Neural progenitor cell (in vitro differentiated cells): ENCODE measurements at places on chromosomes 2 and 18. TPM values are rescaled to one million over a fixed set of nuclear protein-coding genes. Genes with fewer than 3 reads are reported as not detected.
A peak's percentile ranks its signal among the peaks of the same experiment; 100 is the strongest.

AOX1 gene
- total RNA-seq: 5.7 and 6.2 TPM in 2 replicates

NOSTRIN gene
- not detected in 2 replicates for total RNA-seq

FEV gene
- total RNA-seq: not detected in 2 replicates

GBX2 gene
- total RNA-seq: 0.46 TPM in 1 of 2 replicates, not detected in the other

DNA sequence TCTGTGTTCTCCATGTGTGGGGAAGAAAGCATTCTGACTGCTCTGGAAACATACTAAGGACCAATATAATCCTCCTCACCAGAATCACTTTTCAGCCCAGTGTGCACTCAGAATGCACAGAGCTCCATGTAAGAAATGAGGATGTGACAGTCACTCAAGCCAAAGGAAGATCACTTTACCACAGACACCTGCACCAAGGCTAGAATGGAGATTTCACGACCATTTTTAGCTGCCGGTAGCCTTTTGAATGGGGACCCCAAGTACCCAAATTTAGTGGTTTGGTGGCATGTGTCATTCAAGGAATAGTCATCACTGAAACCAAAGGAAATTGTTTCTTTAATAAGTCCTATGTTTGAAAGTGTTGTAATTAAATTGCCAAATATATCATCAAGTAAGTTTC is 613.2 kb upstream of the ACVR2A start:
- H3K27me3 ChIP-seq: no peaks in the 10 kb centered on the region
- DNase-seq: no peak
- no peak overlapping the region for H3K27ac ChIP-seq
- H3K4me1 ChIP-seq: no peaks in the 10 kb centered on the region
- no peaks in the 10 kb centered on the region for H3K36me3 ChIP-seq

GRCh38 chr2:85814802-85815550 is 61.2 kb downstream of the ATOH8 start:
- H3K27ac ChIP-seq: no peak overlapping the region
- no peaks in the 10 kb centered on the region for H3K27me3 ChIP-seq
- no peak for DNase-seq
- H3K4me3 ChIP-seq: no peak overlapping the region
- peaks cover 9% of the 10 kb centered on the region for H3K4me1 ChIP-seq

GRCh38 chr2:205056151-205056561 is 510.9 kb downstream of the PARD3B start:
- H3K36me3 ChIP-seq: peaks cover 7% of the 10 kb centered on the region
- no peaks in the 10 kb centered on the region for H3K27me3 ChIP-seq
- DNase-seq: no peak
- H3K4me3 ChIP-seq: no peak overlapping the region
- no peaks in the 10 kb centered on the region for H3K4me1 ChIP-seq

DNA sequence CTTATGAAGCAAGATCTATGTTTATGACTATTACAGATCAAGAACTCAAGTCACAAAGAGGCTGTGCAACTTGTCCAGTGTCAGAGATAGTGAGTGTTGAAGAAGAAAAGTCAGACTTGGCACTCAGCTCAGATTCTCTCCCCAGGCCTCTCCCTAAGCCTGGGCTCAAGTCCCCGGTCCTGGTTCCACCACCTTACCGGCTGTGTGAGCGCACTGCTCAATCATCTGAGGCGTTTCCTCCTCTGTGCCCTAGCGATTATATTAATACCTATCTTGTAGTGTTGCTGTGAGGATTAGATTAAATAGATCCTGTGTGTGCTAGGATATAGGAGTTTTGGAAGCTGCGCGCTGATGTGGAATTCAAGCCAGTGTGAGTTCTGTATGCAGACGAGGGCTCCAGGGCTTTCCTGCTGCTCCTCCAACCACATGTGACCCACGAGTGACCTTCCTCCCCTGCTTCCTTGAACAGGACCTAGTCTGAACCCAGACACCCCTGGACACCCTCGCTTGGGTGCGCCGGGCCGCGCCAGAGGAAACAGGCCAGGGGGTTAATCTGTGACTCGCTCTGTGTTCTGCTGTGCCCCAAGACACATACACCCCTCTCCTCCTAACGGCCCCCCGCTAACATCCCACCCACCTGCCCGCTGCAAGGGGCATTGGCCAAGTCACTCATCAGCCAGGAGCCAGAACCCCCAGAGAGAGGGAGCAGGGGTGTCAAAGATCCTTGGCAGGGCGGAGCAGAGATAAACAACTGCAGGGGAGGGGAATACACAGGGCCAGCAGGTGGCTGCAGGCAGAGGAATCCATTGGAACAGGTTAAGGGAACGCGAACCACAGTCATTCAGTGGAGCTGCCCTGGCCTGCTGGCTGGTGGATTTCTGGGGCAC is 38.3 kb downstream of the TNS1 start:
- H3K27me3 ChIP-seq: no peaks in the 10 kb centered on the region
- H3K27ac ChIP-seq: no peak overlapping the region
- H3K4me3 ChIP-seq: no peak overlapping the region
- H3K36me3 ChIP-seq: no peaks in the 10 kb centered on the region
- peaks cover 11% of the 10 kb centered on the region for H3K4me1 ChIP-seq

- H3K4me1 ChIP-seq: no peaks in the 10 kb centered on the region
- no peak overlapping the region for H3K4me3 ChIP-seq
- H3K27ac ChIP-seq: no peak overlapping the region
- DNase-seq: no peak
- H3K27me3 ChIP-seq: no peaks in the 10 kb centered on the region
Measured at GRCh38 chr2:95267458-95268210, 6.6 kb upstream of the PROM2 start.

DNA sequence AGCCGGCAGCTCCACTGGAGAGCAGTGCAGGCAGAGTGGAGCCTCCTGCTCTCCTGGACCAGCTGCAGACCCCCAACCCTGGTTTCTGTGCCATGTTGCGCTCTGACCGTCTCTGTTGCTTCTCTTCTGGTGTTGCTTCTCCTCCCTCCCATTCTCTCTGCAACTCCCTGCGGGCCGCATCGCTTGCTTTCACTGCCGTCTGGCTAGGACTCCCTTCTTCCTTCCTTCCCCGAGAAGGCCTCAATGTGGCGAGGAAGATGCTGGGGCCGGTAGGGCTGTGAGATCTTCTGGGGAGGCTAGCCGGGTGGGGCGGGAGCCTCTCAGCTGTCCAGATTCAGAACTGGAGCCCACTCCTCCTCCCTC is 6.2 kb downstream of the DNAJB2 start:
- no peaks in the 10 kb centered on the region for H3K27me3 ChIP-seq
- H3K4me1 ChIP-seq: peaks cover 5% of the 10 kb centered on the region
- DNase-seq: no peak
- H3K36me3 ChIP-seq: no peaks in the 10 kb centered on the region

DNA sequence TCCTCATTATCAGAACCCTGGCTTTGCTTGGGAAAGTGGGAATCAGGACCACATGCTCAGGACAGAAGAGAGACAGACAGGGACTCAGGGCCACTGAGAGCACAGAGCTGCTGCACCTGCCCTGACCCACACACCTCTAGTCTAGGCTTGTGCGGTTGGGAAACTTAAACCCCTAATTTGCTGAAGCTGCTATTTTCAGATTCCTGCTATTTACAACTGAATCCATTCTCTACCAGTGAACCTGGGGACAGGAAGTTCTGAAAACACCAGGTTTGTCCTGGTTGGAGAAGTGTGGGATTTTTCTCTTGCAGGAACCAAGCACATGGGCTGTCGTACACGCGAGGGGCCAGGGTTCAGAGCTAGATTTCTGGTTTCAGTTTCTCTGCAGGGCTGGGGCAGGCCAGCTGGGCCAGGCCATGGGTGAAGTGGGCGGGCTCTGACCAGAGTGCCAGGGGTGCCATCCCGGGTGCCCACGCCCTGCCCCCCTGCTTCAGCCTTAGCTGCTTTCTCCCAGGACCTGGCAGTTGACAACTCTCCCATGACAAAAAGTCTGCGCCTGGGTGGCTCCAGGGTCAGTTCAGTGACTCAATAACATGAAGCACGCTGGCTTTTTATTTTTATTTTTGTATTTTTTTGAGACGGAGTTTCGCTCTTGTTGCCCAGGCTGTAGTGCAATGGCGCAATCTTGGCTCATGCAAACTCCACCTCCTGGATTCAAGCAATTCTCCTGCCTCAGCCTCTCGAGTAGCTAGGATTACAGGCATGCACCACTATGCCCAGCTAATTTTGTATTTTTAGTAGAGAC is 51.3 kb upstream of the SLC1A4 start:
- no peak overlapping the region for H3K4me3 ChIP-seq
- no peaks in the 10 kb centered on the region for H3K27me3 ChIP-seq
- H3K27ac ChIP-seq: no peak overlapping the region
- no peaks in the 10 kb centered on the region for H3K36me3 ChIP-seq
- DNase-seq: no peak
- H3K4me1 ChIP-seq: peaks cover under 1% of the 10 kb centered on the region

- no peak overlapping the region for H3K27ac ChIP-seq
- DNase-seq: no peak
- H3K36me3 ChIP-seq: no peaks in the 10 kb centered on the region
- H3K27me3 ChIP-seq: no peaks in the 10 kb centered on the region
Measured at GRCh38 chr2:233141901-233142300, 81.8 kb downstream of the INPP5D start.

DNA sequence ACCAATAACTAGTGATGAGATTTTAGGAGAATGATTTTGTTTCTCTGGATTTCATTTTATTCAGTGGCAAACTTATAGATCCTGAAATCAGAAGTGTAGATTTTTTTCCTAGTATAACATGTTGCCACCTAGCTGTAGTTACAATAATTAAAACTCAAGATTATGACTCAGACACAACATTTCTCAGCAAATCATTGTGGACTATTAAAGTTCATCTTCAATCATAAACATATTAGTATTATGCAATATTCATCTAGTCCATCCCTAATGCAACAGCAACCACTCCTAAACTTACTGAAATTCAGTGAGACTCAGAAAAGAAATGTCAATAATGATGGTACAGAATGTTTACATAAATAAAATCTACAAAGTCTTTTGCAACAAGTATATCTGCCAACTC is 51.3 kb downstream of the USP34 start:
- no peak for DNase-seq
- H3K27me3 ChIP-seq: no peaks in the 10 kb centered on the region
- H3K4me1 ChIP-seq: no peaks in the 10 kb centered on the region
- no peaks in the 10 kb centered on the region for H3K36me3 ChIP-seq
- H3K4me3 ChIP-seq: no peak overlapping the region
- no peak overlapping the region for H3K27ac ChIP-seq

- H3K27me3 ChIP-seq: no peaks in the 10 kb centered on the region
- H3K27ac ChIP-seq: no peak overlapping the region
- DNase-seq: no peak
Measured at GRCh38 chr2:220660277-220661145, 911.6 kb downstream of the EPHA4 start.

GRCh38 chr2:237696461-237696860 is 69.1 kb downstream of the LRRFIP1 start:
- H3K4me1 ChIP-seq: peaks cover 15% of the 10 kb centered on the region
- no peak for DNase-seq
- H3K27me3 ChIP-seq: peaks cover 30% of the 10 kb centered on the region
- no peak overlapping the region for H3K4me3 ChIP-seq
- H3K27ac ChIP-seq: no peak overlapping the region

DNA sequence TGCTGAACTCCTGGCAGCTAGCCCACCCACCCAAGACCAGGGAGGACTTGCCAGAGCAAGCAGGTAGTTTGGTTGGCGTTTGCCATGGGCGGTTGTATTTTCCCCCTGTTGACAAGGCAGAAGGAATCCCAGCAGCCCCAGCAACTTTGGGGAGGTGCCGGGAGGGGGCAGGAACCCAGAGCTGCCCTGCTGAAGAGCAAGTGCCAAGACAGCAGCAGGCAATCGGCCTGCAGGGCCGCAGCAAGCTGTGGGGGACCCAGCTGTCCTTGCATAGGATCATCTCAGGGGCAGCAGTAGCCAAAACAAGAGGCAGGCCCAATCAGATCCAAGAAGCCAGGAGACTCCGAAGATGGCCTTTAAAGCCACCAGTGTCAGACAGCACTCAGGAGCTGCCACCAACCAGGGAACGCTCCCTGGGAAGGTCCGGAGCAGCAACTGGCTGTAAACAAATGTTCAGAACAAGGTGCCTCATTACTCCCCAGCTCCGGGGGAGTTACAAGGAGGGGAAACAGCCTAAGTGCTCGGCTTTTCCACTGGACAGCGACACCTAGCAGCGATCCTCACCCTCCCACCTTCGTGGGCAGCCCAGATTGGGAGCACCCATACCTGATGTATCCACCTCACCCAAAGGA is 2.1 kb downstream of the ST8SIA5 start:
- peaks cover 64% of the 10 kb centered on the region for H3K27me3 ChIP-seq
- H3K4me3 ChIP-seq: no peak overlapping the region
- H3K36me3 ChIP-seq: no peaks in the 10 kb centered on the region
- no peak overlapping the region for H3K27ac ChIP-seq

DNA sequence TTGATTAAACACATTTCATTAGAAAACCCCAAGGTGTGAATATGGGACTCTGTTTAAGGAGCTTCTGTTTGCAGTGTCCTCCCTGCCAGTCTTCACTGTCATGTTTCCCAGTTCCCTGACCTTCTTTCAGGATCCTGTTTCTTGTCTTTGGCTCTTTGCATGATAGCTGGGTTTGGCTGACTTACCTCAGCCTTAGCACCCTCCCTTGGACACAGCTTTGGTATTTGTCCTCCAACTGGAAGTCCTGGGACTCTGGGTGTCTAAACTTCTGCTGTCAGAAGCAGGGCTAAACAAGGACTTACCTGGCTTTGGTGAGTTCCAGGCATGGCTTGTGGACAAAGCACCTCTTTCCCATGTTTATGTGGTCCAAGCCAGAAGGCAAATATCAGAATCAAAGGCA is 11.2 kb upstream of the PAIP2B start:
- no peaks in the 10 kb centered on the region for H3K36me3 ChIP-seq
- H3K4me1 ChIP-seq: peaks cover 12% of the 10 kb centered on the region
- no peak for DNase-seq
- H3K27me3 ChIP-seq: no peaks in the 10 kb centered on the region
- no peak overlapping the region for H3K27ac ChIP-seq
- H3K4me3 ChIP-seq: no peak overlapping the region

- peak overlapping the region; percentile 27 for H3K27ac ChIP-seq
- H3K36me3 ChIP-seq: no peaks in the 10 kb centered on the region
Measured at GRCh38 chr18:49608366-49609255, 46.8 kb downstream of the LIPG start.
